ENCODE measurements at places on chromosomes 7 and 10. TPM values are rescaled to one million over a fixed set of nuclear protein-coding genes. Genes with fewer than 3 reads are reported as not detected.

DNA sequence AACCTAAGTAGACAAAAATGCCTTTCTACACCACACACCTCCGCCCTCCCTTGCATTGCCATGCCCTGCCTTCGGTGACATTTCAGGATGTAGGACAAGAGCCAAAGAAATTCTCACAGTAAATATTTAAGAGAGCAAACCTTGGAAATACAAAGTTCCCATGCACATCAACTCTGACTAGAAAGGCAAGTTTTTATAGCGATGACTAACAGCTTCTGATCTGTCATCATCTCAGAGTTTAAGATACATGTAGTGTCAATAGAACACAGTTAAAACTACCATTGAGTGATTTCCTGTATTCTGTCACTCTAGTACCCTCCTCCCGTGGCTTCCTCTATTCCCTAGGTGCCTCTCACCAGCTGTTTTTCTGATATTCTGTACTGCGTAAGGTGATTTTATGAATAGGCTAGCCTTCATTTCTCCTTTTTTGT is 20.7 kb downstream of the SLC16A9 start:
- no peak for DNase-seq

- no peak for DNase-seq
These were observed 26.9 kb downstream of the TWIST1 start for GRCh38 chr7:19090526-19090925.

DNA sequence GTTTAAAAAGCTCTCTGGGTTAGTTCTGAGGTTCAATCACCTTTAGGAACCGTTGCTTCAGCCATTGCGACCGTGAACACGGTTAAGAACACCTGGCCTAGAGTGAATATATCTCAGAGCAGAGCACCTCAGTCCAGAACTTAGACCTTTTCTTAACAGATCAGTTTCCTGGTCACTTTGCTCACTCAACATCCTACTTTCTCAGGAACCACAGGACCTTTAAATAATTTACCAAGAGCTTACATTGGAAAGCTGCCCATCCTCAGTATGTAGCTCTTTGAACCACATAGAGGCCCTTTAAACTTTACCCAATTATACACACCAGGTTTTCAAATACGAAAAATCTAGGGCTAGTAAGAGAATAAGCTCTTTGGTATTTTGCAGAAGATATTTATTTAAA is 153.2 kb downstream of the NRBF2 start:
- DNase-seq = no peak

The HABP2 gene
- total RNA-seq = not detected

The OR2AE1 gene
- not detected for total RNA-seq

The TCERG1L gene
- not detected for total RNA-seq

The CALCR gene
- not detected for total RNA-seq

DNA sequence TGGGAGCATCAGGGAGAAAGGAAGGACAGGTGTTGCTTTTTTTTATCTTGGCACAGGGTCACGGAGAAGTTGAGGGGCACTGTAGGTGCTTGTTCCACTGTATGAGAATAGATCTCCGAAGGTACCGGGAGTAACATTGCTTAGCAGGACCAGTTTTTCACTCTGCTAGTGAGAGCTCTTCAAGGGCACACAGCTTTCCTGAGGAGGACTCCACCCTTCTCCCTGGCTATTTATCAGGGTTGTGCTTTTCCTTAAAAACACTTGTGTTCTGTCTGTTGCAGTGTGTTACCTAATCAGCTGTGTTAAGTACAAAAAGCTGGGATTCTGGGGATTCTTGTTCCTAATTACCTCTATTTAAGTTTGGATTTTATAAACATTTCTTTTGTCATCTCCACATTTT is 160.5 kb downstream of the SND1 start:
- DNase-seq = no peak

- no peak for DNase-seq
These were observed 117.2 kb downstream of the MYOF start for GRCh38 chr10:93364966-93365365.

DNA sequence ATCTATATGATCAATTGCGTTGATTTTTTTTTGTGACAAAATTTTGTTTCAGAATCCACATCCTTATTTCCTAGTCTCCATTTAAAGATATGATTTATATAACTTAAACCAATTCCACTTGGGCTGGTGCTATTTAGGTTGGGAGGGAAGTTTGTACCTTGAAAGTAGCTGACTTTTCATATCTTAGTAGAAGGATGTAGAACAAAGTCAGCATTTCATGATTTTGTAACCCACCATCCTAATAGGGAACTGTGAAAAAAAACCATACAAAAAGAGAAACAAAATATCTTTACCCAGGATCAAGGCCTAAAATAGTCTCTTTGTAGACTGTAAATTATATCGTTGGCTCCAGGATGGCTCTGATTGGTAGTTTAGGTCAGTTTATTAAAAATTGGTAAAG is 8.3 kb downstream of the HECTD2 start:
- DNase-seq = no peak

- no peak for DNase-seq
These were observed 203.3 kb downstream of the BUB3 start for GRCh38 chr10:123357421-123357930.

- DNase-seq = no peak
These were observed 113.3 kb downstream of the FANK1 start for GRCh38 chr10:126009650-126010049.

The AGR2 gene
- total RNA-seq = not detected

The DYDC1 gene
- total RNA-seq = not detected

The RNF32 gene
- 0.94 TPM for total RNA-seq

GRCh38 chr10:133090654-133091053 is 2.9 kb downstream of the ADGRA1 start:
- no peak for DNase-seq

The TMEM236 gene
- 0.09 TPM for total RNA-seq

DNA sequence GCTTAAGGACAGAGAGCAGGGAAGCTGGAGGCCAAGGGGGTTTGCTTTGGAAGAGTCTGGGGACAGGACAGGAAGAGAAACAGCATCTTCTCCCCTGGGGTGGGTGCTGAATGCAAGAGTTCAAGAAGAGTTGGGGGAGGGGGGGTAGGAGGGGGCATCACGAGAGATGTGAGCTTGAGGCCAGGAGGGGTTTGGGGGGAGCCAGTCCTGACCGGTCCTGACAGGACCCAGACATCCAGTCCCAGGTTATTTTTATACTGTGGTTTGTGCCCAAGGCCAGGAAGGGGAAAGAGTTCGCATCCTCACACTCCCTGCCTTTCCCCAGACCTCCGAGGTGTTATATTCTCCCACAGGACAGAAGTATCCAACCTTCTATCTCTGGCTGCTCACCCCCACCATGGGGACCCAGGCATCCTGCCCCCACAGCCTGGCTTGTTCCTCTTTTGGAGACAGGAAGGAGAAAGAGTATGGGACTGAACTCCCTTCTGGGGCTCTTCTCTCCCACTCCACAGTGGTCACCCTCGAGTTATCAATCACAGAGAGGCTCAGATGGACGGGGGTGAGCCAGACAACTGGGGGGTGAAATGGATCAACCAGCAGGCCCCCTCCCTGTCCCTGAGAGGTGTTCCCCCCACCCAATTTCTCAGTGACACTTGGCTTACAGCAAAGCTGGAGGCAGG is 2.8 kb downstream of the TSC22D4 start:
- DNase-seq = no peak
